ENCODE measurements at places on chromosomes 6 and 20. TPM values are rescaled to one million over a fixed set of nuclear protein-coding genes. Genes with fewer than 3 reads are reported as not detected.

Gene CUTA
- 232 TPM for total RNA-seq

GRCh38 chr6:82131441-82131840 is 116.1 kb downstream of the IBTK start:
- DNase-seq: no peak

DNA sequence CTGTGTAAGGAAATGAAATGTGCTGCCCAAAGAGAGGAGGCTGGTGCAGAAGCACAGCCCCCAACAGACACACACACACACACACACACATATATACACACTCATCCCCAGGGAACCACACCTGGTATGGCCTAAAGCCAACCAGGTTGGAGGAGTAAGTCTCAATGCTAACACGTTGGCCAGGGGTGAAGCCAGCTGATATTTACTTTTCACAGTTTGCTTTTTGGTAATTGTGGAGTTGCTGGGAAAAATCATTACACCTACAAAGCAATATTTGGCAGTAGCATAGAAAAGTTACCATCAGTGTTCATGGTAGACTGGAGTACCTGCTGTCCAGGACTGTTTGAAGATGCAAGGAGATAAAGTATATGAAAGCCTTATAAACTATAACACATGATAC is 50.3 kb upstream of the NAA20 start:
- no peak for DNase-seq

- DNase-seq: peak; percentile 36
Observed at GRCh38 chr6:159168536-159169192, 536 bp upstream of the FNDC1 start.

DNA sequence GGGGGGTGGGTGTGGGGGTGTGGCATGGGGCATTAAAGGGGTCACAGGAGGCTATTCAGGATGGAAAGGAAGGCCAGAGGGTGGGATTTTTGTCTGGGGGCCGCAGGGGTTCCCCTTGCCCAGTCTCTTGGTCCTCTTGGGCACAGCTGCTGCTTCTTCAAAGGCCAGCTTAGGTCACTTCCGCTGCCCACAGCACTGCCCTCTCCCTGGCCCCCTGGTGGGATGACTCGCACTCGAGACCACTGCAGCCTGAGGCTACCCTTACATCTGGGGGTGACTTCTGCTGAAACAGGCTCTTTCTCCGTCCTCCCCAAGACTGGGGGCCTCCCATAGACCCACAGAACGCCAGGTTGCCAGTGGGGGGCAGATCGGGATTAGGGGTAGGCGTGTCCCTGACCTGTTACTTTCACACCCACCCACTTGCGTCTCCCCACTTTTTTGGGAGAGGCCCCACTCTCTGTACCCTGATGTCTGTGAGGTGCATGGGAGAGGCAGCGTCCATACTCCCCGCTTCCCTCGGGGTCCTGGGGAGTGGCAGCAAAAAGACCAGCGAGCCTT is 1.3 kb downstream of the LKAAEAR1 start:
- DNase-seq: no peak

Gene FRMD1
- total RNA-seq: not detected

DNA sequence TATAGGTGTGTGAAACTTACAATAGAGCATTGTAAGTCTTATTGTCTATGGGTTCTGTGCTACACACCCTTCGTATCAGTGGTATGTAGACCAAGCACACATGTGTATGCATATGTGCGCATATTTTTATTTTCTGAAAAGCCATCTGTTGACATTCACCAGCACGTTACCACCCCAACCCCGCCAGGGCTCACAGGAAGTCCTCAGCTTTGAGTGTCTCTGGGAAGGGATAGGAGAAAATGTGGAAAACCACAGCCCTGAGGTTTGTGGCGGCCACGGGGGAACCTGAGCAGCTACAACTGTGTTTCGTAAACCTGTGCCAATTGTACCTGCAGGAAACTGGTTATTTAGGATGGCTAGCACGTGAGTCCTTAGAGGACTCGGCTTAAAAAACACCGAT is 123.3 kb upstream of the PHACTR3 start:
- no peak for DNase-seq

DNA sequence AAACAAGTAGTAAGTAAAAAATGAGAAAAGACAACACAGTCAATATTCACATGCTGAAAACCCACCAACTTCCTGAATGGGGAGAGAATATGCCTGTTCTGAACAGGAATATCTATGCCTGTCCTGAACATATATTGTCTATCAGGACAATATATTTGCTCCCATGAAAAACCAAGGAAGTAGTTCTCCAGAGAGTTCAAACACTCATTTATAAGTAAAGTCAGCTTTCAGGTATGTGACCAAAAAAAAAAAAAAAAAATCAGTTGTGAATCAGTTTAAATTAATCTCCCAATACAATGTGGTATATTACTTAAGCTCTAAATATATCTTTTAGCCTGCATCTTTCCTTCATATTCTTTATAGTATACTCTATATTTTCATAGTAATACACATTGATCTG is 119.5 kb downstream of the MYB start:
- peak; percentile 29 for DNase-seq

DNA sequence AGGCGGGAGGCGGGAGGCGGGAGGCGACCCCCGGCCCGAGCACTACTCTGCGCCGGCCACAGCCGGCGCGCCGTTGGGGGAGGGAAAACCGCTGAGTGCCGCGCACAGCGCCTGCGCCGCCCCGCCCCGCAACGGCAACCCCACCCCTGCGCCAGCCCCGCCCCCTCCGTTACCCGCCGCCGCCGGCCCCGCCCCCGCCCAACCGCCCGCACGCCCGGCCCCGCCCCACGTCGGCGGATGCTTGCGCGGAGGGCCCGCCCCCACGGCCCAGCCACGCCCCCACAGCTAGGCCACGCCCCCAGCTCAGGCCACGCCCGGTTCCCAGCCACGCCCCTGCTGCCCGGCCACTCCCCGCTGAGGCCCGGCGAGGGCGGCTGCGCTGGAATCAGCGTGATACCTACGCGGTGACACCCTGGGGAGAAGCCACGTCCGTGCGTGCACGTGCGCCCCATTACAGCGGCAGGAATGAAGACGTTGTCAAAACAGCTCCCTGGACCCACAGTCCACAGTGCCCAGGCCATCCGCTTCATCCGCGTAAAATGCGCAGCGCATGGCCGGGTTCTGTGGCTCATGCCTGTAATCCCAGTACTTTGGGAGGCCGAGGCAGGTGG is at the start of gene TCFL5:
Gene TCFL5 (minus strand): TSS at position 97 of the 611 bp plus-strand sequence. CDS start 152 bp downstream, outside the sequence.
- peak; percentile 47 for DNase-seq

- no peak for DNase-seq
Observed at GRCh38 chr6:25324066-25324762, 45.0 kb downstream of the CARMIL1 start.

GRCh38 chr20:25176184-25176583 is 19.3 kb upstream of the ENTPD6 start:
- no peak for DNase-seq

DNA sequence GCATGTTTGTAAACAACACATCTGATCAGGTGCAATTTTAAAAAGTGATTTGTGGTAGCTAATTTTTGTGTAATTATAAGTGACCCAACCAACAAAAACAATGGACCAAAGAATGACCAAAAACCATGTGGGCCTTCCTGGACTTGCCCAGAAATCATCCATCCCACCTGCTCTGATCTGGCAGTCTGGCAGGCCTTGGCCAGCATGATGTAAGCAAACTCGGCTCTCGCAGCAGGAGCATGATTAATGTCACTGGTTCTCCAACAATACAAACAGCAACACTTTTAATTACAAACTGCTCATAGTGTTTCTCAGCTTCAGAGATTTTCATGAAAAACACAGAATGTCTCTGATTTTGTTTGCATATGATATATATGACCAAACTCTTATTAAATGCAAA is 16.1 kb downstream of the TP53INP2 start:
- DNase-seq: peak; percentile 36

GRCh38 chr20:62386383-62387218 is at the start of gene RPS21:
Gene RPS21 (plus strand): TSS chr20:62387103. CDS start chr20:62387339, 236 bp downstream.
- peak; percentile 79 for DNase-seq

Gene PTCHD4
- total RNA-seq: 11.4 TPM

GRCh38 chr6:138371720-138372119 is 6.0 kb upstream of the SMIM28 start:
- DNase-seq: peak; percentile 44

- DNase-seq: peak; percentile 59
Observed at GRCh38 chr6:66930559-66931290, 1223.7 kb upstream of the EYS start.

GRCh38 chr6:119443993-119444641 is 94.6 kb upstream of the MAN1A1 start:
- DNase-seq: peak; percentile 18

Gene CDH4
- 3.2 TPM for total RNA-seq

DNA sequence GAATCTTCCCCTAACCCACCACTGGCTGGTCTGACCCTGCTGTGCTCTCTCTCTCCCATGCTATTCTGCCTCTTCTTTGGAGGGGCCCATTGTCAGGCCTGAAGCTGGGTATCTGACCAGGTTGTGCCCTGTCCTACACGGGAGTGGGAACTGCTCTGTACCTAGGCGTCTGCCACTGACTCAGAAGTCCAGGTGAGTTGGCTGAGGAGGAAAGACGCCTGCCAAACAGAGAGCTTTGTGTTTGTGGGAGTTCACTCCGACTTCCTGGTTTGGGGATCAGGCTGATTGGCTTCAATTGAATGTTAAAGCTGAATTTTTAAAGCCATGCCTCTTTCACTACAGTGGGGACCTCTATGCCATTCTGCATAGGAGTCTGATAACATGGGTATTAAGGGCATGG is 136.0 kb downstream of the CCDC170 start:
- DNase-seq: no peak

GRCh38 chr6:105608711-105609374 is 206.0 kb upstream of the PREP start:
- peak; percentile 99 for DNase-seq

Gene IL17A
- total RNA-seq: not detected

DNA sequence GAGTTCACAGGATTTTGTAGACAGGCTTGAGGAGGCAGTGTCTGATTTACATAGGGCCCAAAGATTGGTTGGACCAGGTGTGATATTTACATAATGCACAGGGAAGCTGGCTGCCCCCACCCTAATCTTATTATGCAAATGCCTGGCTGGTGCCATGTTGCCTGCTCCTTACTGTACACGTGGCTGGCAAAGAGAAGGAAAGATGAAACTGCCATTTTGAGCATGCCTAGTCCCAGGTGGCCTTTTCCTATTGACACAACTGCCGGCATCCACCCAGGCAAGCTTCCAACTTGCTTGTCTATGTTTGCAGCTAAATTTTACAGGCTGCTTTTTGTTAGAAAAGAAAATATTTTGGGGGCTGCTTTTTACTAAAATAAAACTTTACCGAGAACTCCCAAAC is 174.6 kb downstream of the LMBRD1 start:
- no peak for DNase-seq

GRCh38 chr6:104973404-104973803 is 16.5 kb downstream of the LIN28B start:
- no peak for DNase-seq

Gene OR2B6
- not detected for total RNA-seq

DNA sequence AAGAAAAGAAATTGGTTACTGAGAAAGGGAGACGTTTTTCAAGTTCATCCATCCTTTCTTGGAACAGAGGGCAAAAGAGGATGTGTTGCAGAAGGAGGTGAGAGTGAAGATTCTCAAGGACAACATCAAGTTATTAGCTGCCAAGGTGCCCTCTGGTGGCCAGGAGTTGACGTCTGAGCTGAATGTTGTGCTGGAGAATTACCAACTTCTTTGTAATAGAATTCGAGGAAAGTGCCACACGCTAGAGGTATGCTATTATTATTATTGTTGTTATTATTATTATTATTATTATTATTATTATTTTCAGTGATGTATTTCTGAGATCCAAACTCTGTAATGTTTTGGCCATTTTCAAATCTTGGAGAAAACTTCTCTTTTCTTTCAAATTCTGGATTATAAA is 197.0 kb downstream of the UTRN start:
- peak; percentile 56 for DNase-seq

DNA sequence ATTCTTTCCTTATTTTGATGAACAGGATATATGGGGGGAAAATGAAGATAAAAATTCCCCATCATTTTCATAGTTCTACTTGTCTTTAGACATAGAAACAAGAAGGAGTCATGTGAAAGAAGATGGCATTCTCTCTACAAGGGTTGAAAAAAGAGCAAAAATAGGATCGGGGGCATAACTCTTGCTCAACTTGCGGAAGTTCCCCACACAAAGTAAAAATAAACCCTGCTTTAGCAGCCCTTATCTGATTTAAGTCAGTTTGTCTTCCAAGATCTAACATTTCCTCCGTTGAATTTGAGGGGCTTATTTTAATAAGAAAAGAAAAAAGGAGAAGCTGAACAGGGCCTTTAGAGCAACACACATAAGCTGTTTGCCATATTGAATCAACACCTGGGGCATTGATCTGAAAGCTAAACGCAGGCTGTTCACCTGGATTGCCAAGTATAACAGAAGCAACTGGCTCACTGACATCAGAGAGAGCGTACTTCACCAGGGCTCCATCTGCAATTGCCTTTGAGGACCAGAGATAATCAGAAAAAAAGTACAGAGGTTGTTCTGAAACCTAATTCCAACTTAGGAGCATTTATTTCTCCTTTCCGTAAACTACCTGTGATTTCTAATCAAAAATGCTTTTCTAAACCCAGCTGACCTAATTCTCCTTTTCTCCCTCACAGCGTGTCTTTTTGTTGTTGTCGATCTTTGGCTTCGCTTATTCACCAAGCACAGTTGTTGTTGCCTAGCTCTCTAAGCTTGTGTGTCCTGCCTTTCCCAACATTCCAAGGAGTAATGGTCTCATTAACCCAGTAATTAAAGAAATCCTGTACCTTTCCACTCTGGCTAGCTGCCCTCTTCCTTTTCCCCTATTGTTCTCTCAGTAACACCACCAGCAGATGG is 568.0 kb downstream of the KIF16B start:
- DNase-seq: no peak

DNA sequence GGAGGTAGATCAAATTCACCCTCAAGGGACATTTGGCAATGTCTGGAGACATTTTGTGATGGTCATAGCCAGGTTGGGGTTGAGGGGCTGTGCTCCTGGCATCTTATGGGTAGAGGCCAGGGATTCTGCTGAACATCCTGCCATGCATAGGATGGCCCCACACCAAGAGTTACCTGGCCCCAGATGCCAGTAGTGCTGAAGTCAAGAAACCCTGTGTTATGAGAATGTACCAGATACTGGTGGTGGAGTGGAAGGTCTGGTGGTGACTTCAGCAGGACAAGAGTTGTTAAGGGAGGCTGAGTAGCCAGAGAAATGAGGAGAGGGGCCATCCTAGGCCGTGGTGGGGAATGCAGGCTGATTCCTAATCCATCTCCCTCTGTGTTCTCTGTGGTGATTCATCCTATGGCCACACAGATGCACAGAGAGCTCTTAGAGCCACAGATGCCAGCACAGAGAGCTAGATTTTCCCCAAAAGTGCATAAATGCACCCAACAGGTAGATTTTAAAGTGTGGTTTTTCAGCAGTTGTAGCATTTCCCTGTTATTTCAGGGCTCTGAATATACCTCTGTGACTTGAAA is 43.6 kb downstream of the CDYL start:
- DNase-seq: peak; percentile 25

Gene TRDN
- total RNA-seq: not detected

Gene PAX1
- not detected for total RNA-seq

DNA sequence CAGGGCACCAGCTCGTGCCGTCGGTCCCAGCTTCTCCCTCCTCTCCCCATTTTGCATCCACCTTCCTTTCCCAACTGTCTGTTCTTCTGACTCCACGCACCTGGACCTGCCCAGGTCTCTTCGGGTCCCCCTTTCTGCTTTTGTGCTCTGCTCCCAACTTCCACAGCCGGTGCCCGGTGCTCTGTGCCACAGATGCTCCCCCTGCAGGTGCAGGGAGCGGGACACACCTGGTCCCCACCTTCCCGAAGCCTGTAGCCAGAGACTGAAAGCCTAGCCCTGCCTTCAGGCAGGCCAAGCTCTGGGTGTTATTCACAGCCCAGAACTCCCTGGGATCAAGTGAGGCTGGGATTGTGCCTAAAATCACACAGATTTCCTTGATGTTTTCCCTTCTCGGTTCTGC is 24.6 kb upstream of the BMP7 start:
- DNase-seq: no peak

GRCh38 chr6:111565326-111566221 is 40.1 kb downstream of the TRAF3IP2 start:
- DNase-seq: no peak
